ENCODE measurements at places on chromosomes 12 and 14.

- DNase-seq = no peak
Measured at GRCh38 chr12:82723093-82723492, 36.4 kb downstream of the TMTC2 start.

- no peak for DNase-seq
Measured at GRCh38 chr12:49548822-49549648, 10.2 kb downstream of the KCNH3 start.

- DNase-seq = no peak
Measured at GRCh38 chr14:90703841-90704737, 112.1 kb downstream of the TTC7B start.

DNA sequence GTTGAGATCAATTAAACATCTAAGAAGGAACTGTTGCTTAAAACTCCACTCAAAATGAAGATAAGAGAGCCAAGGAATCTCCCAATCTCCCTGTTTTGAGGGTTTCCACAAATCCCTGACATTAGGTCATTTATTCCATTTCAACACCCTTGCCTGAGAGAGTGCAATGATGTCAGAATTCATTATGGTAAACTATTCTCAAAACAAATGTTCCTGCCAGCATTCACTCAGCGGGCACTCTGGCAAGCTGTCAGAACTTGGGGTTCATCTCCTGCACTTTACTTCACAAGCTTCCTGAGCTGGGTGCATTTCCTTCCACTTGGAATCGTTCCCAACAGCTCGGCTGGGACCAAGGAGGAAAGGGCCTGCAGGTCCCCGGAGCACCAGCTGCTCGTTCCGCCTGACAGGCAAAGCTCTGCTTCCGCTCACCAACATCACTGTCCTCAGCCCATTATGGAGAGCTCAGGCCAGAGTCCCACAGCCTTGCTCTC is 117.8 kb downstream of the TTC7B start:
- DNase-seq = no peak

DNA sequence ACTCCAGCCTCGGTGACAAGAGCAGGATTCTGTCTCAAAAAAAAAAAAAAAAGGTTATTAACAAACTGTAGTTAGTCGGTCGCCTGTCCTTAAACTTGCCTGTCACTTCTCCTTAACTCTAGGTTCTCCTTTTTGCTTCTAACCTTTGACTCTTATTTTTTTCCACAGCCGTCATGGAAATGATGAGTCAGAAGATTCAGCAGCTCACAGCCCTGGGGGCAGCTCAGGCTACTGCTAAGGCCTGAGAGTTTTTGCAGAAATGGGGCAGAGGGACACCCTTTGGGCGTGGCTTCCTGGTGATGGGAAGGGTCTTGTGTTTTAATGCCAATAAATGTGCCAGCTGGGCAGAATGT is 418 bp upstream of the MYG1 start:
- DNase-seq = no peak

DNA sequence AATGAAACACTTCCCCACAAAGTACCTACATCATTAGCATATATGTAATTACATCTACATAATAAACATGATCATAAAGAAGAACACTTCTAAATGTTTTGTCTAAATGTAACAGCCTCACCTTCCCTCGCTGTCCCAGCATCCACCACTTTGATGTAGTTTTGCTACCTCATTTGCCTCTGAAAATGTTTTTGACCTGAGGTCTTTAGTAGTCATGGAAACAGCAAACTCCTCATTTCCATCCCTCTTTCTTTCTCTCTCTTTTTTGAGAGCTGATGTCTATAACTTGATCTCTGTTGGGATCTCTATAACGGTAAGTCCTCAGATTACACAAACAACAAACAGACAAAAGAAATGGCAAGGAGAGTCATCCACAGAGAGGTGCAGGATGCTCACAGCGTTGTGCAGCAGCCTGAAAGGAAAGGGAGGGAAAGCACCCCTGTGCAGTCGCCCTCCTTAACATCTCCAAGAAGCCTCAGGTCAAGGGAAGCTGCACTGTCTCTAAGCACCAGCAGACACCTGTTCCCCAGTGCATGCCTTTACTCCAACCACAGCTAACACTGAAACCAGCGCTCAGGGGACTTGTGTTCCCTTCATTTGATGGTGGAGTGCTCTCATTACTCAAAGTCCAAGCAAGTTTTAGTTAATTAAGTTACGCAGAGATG is 268.7 kb downstream of the TMEM132D start:
- DNase-seq = no peak

DNA sequence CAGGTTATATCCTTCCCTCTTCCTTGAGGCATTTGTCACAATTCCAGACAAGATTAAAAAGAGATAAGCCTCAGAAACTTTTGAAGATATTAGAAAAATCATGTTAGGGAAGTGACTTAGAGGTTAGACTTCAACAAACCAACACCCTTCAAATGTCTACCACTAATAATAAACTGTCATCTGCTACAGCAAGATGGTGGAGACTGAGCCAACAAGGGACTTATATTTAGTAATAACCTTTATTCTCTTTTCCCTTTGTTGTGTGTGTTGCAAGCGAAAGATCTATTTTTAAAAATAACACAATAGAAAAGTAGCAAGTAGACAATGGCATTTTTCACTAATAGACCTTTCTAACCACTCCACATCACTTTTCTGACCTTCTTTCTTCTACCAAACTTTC is 28.6 kb downstream of the PRICKLE1 start:
- no peak for DNase-seq

- DNase-seq = no peak
Measured at GRCh38 chr12:111367661-111368221, 1.2 kb downstream of the PHETA1 start.

DNA sequence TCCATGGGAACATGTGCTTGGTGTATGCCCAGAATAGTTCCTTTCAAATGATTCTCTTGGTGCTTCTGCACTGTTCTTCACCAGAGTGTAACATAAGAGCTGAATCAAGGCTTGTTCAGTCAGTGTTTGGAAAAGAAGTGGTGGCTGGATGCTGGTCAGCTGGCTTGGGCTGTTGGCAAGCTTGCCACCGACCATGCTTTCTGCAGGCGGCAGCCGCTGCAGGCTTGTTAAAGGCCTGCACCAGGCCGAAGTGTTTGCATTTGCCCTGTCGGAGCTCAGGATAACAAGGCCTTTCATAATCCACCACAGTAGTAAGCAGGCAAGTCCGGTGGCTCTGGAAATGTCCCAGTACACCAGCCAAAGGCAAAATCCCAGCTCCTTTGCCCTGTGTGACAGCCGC is 26.9 kb downstream of the DAAM1 start:
- no peak for DNase-seq

DNA sequence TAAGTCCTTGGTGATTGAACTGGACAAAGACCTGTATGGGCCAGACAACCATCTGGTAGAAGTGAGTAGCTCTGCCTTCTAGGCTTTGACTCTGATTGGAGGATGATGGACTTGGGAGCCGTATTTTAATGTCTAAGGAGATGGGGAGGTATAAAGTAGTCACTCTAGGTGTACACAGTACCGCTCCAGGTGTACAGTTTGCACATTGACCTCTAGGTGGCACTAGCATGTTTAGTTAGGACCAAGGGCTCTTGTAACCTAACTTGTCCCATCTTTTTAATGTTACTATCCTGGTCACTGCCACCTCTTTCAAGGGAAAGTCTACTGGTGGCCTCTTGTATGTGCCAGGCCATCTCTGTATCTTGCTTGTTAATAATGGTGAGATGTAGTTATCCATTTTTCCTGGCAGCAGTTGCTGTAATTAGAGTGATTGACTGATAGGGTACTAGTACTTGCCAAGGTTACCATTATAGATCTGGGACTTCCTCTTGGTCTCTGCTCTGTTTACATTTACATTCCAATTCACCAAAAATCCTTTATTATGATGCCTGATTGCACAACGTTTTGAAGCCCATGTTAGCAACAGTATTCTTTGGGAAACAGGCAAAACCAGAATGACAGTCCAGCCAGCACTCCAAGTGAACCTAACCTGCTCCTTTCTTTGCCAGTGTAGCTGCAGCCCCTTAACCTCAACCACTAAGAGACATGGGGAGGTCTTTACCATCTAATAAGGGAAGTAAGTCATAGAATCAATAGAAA is 3.6 kb downstream of the SMARCD1 start:
- DNase-seq = peak; percentile 37

GRCh38 chr12:4107911-4108697 is 165.5 kb upstream of the CCND2 start:
- no peak for DNase-seq

- DNase-seq = no peak
Measured at GRCh38 chr12:26678697-26679660, 154.0 kb downstream of the ITPR2 start.

GRCh38 chr14:75531256-75531655 is 9.0 kb downstream of the BATF start:
- DNase-seq = no peak

- DNase-seq = no peak
Measured at GRCh38 chr14:103728721-103729120, 13.1 kb downstream of the ZFYVE21 start.

DNA sequence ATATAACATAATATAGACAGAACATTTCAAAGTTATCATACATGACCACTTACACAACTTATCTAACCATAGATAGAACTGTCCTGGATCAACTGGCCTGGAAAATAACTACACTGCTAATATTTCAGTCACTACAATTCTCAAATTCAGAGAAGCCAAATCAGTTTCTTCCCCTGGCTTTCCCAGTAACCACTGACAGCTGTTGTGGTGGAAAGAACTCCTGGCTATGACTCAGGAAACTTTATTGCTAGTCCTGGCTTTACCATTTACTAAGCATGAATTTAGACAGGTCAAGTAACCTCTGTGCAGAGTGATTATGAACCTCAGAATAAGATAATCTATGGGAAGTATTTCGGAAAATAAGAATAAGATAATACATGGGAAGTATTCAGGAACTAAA is 244.9 kb upstream of the DIO2 start:
- no peak for DNase-seq

DNA sequence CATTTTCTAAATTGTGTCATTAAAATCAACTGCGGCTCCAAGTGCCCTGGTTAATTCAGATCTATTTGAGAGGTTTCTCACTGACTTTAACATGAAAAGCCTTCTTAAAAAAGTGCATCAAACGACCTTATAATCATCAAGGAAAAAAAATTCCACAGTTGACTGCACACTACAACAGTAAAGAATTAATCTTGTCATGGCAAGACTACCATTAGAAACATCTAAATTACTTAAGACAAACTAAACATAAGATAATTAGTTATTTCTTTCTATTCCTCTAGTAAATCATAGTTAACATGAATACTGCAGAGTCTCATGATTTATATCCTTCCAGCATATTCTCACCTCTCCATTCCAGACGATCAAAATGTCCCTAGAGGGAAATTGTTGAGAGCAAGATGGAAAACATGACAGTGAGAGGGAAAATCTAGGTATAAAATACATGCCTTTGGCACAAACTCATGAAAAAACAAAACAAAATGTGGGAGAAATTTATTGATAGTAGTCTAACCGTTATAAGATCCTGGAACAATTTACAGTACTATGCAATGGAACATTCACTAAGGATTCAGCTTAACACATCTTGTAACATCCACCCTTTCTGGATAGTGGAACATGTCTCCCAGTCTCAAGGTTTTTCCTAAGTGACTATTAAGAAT is 112.5 kb downstream of the PRKD1 start:
- no peak for DNase-seq

DNA sequence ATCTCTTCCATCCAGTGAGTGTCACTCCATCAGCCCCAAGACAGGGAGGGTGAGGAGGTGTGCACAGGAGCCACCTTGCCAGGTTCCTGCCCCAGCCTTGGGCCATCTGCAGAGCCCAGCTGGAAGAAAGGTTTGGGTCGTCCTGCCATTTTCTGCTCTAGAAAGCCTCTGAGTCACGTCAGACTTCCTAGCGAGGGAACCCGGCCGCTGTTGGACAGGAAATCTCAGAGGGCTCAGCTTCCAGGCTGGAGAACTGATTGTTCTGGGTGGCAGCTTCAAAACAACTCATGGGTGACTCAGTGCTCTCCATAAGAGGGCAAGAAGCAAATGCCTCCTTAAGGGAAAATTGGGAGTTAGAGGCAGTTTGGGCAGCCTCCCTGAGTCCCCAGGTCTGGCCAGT is 16.6 kb downstream of the HIP1R start:
- DNase-seq = no peak

DNA sequence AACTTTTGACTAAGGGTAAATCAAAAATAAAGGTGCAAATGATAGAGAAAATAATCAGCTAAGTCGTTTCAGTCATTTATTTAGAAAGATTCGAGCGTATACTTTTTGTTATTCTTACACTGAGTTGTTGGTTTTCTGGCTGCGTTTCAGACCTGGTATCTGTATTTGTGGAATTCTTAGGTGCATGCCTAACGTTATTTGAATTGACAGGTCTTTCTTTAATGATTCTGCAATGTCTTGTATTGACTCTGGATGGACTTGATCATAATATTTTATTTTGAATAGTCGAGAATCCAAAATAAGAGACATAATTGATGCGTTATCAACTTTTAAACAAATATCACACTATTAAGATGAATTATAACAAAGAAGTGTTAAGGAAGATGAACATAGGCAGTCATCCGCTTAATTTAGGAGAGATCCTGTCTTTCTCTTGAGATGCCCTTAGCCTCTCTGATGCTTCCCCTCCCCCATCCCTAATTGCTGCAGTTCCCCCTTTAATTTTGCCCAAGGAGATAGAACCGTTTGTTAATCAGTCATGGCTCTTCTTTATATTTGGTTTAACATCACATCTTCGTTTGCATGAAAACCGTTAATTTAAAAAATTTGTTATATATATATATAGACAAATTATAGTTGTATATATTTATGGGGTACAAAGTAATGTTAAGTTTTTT is 1.8 kb downstream of the ALX1 start:
- DNase-seq = no peak

GRCh38 chr14:74591394-74591793 is 20.6 kb downstream of the LTBP2 start:
- DNase-seq = no peak

Data from NCI-H1048 (cell line).